ENCODE measurements at places on chromosomes 6 and 20.

GRCh38 chr6:41050536-41050935 lies 2.5 kb upstream of the APOBEC2 start:
- DNase-seq = no peak

GRCh38 chr6:100236389-100236788 lies 228.3 kb downstream of the SIM1 start:
- no peak for DNase-seq

- no peak for DNase-seq
Measured at GRCh38 chr20:10242166-10242565, 23.5 kb downstream of the SNAP25 start.

DNA sequence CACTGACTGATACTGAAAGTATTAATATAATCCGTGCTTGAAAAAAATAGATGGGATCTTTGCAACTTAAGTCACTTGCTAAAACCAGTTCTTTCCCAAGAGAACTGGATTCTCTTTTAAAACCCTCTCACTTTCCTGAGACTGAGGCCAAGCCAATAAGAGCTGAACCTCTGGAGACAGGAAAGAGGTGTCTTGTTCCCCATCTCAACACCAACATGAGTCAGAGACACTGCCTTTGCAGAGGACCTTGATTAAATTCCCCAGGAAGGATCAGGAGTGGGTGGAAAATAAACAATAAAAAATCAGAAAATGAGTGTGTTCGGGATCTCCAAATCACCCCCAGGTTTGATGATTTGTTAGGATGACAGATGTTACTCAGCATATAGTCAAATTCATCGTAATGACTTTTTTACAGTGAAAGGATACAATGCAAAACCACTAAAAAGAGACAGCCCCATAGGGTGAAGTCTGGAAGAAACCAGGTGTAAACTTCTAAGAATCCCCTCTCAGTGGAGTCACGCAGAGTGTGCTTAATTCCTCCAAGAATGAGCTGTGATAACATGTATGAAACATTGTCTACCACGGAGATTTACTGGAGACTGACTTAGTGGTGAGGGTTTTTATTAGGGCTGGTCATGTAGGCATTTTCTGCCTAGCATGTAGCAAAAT lies 122.8 kb upstream of the BEND3 start:
- DNase-seq = no peak

DNA sequence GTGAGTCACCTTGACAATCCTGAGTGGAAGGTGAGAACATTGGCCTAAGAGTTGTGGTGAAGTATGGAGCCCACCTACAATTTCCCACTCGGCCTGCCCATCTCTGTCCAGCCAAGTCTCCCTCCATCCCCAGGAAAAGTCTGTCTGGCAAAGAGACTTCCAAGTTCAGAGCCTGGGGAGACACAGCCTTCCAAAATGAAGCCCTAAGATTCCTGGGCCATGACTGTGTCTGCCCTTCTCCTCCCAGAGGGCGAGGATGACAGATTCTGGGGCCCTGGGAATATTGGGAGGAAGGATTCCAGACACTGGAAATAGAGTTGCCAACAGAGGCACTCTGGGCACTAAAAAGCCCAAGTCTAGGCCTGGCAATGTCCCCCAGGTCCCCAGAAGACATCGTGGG lies 176.8 kb downstream of the NFATC2 start:
- no peak for DNase-seq

DNA sequence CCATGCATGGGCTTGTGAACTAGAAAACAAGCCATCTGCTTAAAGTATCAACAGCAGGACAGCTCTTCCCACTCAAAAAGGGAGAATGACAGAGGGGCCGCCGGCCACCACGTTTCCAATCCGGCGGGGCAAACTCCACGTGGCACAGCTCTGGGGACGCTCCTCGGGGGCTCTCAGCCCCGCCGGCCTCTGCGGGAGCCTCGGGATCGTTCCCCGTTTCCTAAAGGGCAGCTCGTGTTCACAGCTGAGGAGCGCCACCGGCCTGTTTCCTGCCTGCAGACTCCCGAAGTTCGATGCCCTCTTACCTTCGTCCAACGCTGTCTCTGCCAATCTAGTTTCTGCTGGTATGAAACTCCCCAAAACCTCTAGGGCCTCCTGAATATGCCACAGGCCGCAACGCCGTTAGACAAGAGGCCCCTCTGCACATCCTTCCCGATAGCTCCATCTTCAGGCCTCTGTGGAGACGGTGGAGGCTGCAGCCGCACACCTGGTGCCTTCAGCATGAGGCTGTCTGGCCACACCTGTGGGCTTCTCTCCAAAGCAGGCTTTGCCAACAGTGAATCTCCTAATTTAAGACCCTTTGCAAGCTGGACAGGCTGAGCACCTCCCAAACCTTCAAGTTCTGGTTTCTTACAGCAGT lies 46.5 kb downstream of the KCNQ2 start:
- DNase-seq = no peak

- DNase-seq = no peak
Measured at GRCh38 chr20:32355417-32355841, 2.7 kb upstream of the ASXL1 start.

GRCh38 chr20:32396646-32397160 lies 38.6 kb downstream of the ASXL1 start:
- DNase-seq = peak; percentile 27

GRCh38 chr6:97040355-97040860 lies 115.9 kb downstream of the KLHL32 start:
- no peak for DNase-seq

- DNase-seq = no peak
Measured at GRCh38 chr20:57695012-57695411, 14.8 kb downstream of the PMEPA1 start.

GRCh38 chr6:18380158-18380836 lies 6.9 kb upstream of the RNF144B start:
- no peak for DNase-seq

DNA sequence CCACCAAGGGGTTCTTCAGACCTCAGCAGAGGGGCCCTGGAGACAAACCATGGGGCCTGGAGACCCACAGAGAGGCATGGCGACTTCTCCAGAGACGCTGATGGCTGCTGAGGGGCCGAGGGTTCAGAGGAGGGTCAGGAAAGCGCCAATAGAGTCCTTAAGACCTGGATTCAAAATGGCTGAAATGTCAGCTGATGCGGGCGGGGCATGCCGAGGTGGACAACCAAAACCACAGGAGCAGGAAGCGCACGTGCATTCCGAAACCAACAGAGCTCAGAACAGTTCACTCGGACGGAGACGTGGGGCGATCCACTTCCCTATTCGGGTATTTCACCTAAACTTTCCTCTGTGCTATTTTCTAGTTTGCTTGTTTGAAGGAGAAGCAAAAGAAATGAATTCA lies 99.9 kb upstream of the RIN2 start:
- DNase-seq = no peak

DNA sequence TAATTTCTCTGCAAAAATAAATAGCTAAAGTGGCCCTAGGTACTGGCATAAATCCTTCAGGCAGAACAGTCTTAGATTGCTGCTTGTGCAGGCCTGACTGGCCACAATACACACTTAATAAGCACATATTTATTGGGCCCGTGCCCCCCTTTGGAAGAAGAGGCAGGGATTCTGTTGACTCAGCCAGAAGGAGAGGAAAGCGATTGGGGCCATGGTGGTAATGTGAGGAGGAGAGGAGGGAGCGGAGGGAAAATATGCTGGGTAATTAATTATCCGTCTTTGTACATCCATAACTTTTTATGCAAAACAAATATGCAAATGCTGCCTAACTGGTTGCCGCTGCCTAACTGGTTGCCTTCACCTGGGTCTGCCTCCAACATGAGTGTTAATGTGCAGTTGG lies 36.2 kb downstream of the CD40 start:
- no peak for DNase-seq

- peak; percentile 84 for DNase-seq
Measured at GRCh38 chr6:14721103-14721758, 524.6 kb upstream of the JARID2 start.

- no peak for DNase-seq
Measured at GRCh38 chr6:25277857-25278256, 1.3 kb upstream of the CARMIL1 start.

DNA sequence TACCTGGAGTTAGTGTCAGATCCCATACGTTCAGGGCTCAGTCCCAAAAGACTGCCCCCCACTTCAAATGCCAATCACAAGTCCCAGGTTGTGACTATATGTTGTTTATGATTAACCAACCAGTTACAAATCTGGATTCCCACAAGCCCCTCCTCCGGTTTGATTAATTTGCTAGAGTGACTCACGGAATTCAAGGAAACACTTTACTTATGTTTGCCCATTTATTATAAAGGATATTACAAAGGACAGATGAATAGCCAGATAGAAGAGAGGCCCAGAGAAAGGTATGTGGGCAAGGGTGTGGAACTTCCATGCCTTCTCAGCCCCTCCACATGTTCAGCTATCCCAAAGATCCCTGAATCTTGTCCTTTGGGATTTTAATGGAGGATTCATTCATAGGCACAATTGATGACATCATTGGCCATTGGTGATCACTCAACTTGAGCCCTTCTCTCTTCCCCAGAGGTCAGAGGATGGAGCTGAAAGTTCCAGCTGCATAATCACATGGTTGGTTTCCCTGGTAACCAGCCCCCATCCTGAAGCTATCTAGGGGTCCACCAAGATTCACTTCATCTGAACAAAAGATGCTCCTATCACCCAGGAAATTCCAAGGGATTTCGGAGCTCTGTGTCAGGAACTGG lies 2.0 kb downstream of the ECT2L start:
- DNase-seq = no peak

DNA sequence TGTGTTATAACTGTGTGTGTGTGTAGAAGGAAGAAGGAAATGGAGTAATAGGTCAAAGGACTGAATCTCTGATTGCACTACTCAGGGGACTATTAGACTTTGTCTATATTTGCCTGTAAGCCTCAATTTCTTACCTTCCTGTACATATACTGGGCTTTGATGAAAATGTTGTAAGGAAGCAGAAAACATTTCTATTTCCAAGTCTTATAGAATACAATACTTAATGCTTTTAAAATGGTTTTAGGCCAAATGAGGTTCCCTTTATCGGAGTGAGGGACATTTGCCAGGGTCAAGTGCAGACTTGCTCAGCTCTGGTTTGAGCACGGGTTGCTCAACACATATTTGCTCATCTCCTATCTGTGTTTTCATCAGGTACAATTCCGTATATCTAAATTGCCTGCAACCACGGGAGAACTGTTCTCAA lies 28.3 kb downstream of the MEP1A start:
- no peak for DNase-seq

GRCh38 chr6:132506869-132507808 lies 5.8 kb downstream of the STX7 start:
- no peak for DNase-seq

DNA sequence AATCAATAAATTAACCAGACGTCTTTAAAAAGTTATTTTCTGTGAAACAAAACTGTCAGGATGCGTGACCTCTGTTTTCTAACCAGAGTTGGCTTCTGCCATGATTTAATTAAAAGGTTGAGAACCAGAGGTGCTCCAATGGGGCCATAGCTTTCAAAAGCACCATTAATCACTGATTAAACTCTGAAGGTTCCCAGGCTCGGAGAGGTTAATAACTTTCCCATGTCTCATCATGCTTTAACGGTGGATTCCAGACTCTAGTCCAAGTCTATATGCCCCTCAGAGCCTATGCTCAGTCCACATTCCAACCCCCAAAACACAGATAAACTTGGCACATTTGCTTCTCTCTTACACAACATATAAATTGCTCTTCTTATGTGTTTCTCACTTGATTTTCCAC lies 95.5 kb downstream of the SNAP91 start:
- no peak for DNase-seq

DNA sequence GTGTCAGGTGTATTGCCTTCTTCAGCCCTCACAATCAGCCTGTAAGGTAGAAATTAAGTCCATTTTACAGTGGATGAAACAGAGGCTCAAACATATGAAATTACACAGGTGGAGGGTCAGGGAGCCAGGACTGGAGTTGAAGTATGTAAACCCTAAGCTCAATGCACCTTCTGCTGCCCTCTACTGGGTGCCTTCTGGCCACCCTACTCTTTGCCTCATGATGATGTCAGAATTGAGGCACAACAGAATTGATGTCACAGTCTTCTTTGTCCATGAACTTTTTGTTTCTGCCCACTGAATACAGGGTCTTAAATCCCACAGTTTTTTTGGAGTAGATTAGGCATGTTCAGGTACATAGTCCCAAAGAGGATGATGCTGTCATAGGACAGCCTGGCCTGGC lies 400.8 kb upstream of the CHD6 start:
- DNase-seq = peak; percentile 12

GRCh38 chr20:11686820-11687543 lies 230.7 kb upstream of the BTBD3 start:
- peak; percentile 25 for DNase-seq

GRCh38 chr6:57068061-57068460 lies 21.6 kb downstream of the KIAA1586 start:
- DNase-seq = no peak

DNA sequence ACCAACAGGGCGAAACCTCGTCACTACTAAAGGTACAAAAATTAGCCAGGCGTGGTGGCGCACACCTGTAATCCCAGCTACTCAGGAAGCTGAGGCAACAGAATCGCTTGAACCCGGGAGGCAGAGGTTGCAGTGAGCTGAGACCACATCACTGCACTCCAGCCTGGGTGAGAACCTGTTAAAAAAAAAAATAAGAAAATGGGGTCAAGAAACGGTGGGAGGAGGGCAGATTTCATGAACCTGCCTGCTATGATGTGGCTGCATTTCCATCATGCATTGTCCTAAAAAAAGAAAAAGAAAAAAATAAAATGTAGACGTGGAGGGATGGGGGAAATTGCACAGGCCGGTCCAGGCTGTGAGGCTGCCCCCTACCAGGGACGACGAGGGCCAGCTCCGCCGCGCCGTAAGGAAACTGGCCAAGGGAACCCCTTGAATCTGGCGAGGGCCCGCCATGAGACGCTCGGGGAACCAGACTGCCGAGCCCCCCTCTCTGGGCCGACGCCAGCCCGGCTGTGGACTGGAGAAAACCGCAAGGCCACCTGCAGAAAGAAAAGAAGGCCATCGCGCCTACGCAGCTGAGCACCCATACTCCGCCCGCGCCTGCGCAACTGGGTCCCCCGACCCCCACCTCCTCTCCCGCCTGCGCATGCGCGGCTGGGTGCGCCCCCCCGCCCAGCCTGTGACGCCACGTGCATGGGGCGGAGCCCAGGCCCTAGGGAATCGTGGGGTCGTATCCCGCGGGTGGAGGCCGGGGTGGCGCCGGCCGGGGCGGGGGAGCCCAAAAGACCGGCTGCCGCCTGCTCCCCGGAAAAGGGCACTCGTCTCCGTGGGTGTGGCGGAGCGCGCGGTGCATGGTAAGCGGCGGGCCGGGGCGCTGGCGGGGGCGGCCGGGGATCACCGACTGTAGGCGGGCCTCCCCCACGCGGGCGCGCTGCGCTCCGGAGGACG lies at the start of gene ENTPD6:
TSS of gene ENTPD6 (plus strand) at position 699 of the 948 bp plus-strand sequence. CDS start 10,825 bp downstream, outside the sequence.
- peak; percentile 94 for DNase-seq

GRCh38 chr6:125939791-125940190 lies 16.8 kb upstream of the HINT3 start:
- no peak for DNase-seq

DNA sequence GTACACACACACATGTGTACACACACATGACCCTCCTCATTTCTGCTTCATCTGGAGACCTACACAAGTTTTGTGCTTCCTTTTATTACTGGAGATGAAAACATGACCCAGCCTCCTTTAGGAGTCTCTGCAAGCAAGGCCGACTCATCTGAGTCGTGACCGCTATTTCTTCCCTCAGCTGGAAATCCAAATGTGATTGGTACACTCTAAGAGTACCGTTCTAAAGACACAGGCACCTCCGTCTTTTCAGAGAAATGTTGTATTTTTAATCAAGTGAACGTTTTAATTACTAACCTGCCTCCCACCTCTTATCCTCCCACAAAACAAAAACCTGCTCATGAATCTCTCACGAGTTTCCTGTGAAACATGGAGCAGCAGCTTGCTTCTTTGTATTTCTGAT lies 63.0 kb downstream of the LAMP5 start:
- DNase-seq = no peak

GRCh38 chr6:29005183-29005885 lies at the start of gene ZNF311:
ZNF311 (minus strand) TSS chr6:29005315; CDS start chr6:29003954, 1,361 bp downstream.
- peak; percentile 71 for DNase-seq

GRCh38 chr20:25511183-25511582 lies 74.1 kb downstream of the NINL start:
- DNase-seq = no peak

Measured in lung (tissue), 17 donors.